Activated T-helper 1 cell treated with Interleukin-2 at 50 U/mL for 16 hours (primary cell): ENCODE measurements at places on chromosomes 12 and 14.

GRCh38 chr12:104494137-104494792, 37.5 kb downstream of the CHST11 start:
- DNase-seq = peak; percentile 44

- DNase-seq = no peak
Observed at GRCh38 chr12:111777345-111778045, 10.8 kb downstream of the ALDH2 start.

GRCh38 chr14:85463512-85463911, 66.4 kb upstream of the FLRT2 start:
- DNase-seq = no peak

DNA sequence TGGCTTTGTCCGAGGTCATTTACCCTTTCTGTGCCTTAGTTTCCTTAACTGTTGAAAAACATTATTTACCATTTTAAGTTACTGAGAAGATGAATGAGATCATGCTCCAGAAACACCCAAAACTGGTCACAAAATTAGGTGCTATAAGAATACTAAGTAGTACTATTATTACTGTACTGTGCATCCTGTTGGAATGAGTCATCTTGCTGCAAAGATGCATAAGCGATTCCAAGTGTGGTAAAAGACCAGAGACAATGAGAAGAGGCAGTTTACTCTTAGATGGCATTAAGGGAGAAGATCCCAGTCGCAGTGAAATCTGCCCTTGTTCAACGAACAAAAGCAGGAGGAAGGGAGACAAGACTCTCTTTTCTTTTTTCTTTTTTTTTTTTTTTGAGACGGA, 4.2 kb upstream of the PLEKHA5 start:
- DNase-seq = no peak

GRCh38 chr14:29911810-29912209, 15.8 kb downstream of the PRKD1 start:
- DNase-seq = no peak
